ENCODE measurements at places on chromosomes 13 and 19. TPM values are rescaled to one million over a fixed set of nuclear protein-coding genes. Genes with fewer than 3 reads are reported as not detected.

Gene CHAF1A
- total RNA-seq, result 79.7 TPM

Gene LRP3
- 0.10 TPM for total RNA-seq

Gene VSTM1
- not detected for total RNA-seq

Gene TTC9B
- not detected for total RNA-seq

Gene DCT
- 0.49 TPM for total RNA-seq

Gene FXYD5
- total RNA-seq, result 331 TPM

Gene CD22
- 44.5 TPM for total RNA-seq

Gene ELANE
- total RNA-seq, result not detected

GRCh38 chr13:43110658-43111057 lies 87.3 kb downstream of the DNAJC15 start:
- no peak for DNase-seq

GRCh38 chr19:35712567-35713505 lies 5.0 kb upstream of the KMT2B start:
- peak; percentile 86 for DNase-seq

- DNase-seq, result no peak
Observed at GRCh38 chr19:14023404-14024235, 4.3 kb upstream of the RLN3 start.

- no peak for DNase-seq
Observed at GRCh38 chr13:39913928-39914327, 258.5 kb downstream of the COG6 start.

GRCh38 chr19:10389863-10390262 lies 9.5 kb upstream of the TYK2 start:
- no peak for DNase-seq

DNA sequence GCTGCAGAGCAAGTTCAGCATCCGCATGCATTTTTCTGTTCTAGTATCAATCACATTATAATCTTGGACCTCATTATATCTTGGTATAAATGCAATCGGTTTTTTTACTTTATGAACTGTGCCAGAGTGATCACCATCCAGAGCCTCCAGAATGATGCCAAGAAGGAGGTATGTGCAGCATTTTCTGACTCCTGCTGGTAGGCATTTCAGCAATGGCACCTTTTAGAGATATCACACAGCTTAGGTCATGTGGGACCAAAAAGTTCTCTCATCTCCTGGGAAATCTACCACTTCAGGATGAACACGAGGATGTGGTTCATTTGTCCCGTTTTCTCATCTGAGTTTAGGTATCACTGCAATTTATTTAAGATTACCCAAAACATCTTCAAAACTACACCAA lies 220.4 kb downstream of the VWA8 start:
- no peak for DNase-seq

GRCh38 chr13:105785436-105785835 lies 750.0 kb downstream of the EFNB2 start:
- DNase-seq, result no peak

DNA sequence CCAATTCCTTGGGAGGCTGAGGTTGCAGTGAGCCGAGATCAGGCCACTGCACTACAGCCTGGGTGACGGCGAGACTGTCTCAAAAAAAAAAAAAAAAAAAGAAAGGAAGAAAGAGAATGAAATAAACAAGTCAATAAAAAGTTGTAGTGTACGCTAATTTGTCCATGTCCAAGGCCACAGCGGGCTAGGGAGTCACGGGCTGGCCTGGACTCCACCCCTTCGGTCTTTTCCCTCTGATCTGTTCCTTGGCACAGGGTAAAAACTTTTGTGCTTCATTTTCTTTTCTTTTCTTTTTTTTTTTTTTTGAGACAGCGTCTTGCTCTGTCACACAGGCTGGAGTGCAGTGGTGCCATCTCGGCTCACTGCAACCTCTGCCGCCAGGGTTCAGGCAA lies 19.4 kb upstream of the MKNK2 start:
- DNase-seq, result no peak

- no peak for DNase-seq
Observed at GRCh38 chr19:6906559-6907060, 19.2 kb downstream of the ADGRE1 start.

- DNase-seq, result no peak
Observed at GRCh38 chr13:91661692-91662490, 263.5 kb downstream of the GPC5 start.

DNA sequence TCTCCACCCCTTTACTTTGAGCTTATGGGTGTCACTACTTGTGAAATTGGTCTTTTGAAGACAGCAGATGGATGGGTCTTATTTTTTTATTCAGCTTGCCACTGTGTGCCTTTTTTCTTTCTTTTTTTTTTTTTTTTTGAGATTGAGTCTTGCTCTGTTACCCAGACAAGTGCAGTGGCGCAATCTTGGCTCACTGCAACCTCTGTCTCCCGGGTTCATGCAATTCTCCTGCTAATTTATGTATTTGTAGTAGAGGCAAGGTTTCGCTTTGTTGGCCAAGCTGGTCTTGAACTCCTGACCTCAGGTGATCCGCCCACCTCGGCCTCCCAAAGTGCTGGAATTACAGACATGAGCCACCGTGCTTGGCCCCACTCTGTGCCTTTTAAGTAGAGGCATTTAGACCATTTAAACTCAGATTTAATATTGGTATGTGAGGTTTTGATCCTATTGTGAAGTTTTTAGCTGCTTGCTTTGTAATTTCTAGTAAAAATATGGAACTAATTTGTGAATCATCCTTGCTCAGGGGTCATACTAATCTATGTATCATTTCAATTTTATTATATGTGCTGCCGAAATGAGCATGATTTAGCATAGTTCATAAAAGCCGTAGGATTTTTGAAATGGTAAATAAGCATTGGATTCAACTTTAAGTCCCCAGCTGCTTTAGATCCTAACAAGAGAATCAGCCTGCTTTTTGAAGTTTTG lies 584.5 kb downstream of the SLITRK1 start:
- DNase-seq, result no peak

Measured in activated T-cell treated with anti-CD3 and anti-CD28 coated beads, Interleukin-2, amount 50 U/mL, for 72 hours (primary cell).